ENCODE measurements at places on chromosomes 11 and 22.

GRCh38 chr11:77505956-77506355 is 32.1 kb upstream of the PAK1 start:
- no peak for DNase-seq

DNA sequence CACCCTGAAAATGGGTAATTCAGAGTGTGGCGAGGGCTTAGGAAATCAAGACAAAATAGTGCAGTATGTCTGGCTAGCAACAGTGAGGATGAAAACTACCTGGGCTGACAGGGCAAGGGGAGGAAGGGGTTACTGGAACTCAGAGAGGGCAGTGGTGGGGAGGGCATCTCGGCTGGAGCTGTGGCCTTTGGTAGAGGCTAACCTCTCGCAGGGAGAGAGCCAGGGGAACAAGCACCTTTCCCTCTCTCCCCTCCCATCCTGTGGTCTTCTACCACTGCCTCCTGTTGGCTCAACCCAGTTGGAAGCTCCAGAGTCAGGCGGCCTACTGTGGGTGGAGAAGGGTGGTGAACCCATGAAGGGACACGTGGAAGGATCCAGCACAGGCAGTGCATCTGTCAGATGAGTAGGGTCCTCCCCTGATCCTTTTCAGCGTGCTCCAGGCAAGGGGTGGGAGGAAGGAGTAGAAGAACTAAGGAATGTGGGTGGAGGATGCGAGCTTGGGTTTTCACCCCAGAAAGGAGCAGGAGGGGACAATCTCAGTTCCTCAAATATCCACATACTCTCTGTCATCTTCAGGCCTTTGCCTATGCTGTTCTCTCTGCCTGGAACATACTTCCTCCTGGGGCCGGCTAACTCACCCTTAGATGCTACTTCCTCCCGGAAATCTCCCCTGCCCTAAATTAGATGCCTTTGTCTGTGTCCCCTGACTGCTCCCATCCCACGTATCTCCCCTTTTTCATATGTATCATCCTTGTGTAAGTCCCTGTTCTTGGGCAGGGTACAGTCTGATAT is 6.2 kb upstream of the KCNE3 start:
- DNase-seq = no peak

DNA sequence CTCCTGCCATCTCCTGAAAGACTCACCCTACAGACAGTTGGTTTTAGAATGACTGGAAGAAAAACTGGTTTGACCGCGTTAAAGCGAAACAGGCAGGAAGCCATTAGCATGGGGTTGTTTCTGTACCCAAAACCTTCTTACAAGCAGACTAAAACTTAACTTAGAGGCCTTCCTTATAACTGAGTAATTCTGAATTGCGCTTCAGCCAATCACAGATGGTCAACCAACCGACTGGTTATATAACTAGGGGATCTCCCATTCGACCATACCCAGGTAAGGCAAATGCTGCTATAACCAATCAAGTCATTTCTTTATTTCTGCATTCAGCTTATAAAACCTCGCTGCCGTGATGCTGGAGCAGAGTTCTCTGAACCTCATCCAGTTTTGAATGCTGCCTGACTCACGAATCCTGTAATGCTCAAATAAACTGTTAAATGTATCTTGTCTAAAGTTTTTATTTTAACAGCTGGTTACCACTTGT is 87.8 kb upstream of the DRD2 start:
- DNase-seq = no peak

DNA sequence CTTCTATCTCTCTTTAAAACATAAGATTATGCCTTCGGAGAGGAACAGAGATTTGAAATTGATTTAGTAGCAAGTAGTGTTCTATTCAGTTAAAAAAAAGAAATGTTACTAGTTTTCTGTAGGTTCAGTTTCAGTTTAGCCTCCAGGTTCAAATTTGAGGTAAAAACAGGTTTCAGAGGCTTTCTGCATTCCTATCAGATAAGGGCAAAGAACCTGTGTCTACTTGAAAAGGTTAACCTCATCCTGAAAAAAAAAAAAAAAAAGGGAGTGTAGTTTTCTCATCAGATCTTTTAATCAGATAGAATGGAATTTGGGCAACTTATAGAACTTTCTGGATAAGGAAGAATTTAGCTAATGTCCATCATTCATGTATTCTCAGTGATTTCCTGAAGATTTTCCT is 12.1 kb downstream of the C11orf97 start:
- no peak for DNase-seq

GRCh38 chr22:27419473-27419872 is 382.1 kb downstream of the MN1 start:
- DNase-seq = no peak
